ENCODE measurements at places on chromosomes 2 and 18.
A peak's percentile ranks its signal among the peaks of the same experiment; 100 is the strongest.

- DNase-seq = no peak
These were observed 7.4 kb downstream of the PTRHD1 start for GRCh38 chr2:24785671-24786321.

DNA sequence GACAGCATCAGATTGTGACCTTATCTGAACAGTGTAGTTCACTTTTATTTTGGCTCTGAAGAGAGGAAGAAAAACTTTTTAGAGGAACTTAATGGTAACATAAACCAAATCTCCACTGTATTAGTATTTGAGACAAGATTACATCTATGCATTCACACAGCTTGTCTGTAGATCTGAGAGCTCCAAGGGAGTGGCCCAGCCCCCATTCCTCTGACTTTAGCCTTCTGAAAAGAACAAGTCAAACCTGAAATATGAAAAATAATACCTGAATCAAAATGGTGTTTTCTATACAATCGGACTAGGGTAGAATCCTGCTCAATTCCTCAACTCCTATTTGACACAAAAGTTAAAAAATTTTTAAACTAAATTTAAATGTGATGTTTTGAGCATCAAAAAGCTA is 23.1 kb downstream of the STARD7 start:
- no peak for DNase-seq

DNA sequence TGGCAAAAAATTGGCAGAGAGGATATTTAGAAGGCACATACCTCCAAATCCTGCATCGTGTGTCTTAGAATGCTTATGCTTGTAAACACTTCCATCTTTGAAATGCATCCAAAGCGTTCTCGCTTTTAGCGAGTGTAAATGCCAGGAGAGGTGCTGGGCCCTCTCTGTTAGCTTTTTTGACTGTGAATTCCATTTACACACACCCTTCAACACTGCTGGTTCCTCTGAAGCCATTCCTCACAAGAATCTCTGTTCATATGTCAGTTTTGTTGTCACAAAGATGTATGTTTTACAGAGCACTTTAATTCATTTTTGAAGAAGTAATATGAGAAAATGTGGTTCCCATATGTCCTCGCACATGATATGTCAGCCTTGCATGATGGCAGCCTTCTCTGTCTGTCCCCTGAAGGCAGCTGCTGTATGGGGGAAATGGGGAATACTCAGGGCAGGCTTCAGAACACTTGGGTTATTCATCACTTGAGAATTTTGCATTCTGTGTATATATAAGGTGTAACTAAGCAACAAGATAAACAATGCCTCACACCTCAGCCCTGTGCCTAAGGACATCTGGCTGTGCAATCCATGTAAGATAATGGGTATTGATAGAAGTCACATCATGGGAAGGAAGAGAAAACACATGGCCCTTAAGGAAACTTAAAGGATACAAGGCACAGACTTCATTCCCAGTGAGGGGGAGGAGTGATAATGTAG is 52.3 kb downstream of the RAB27B start:
- DNase-seq = peak; percentile 41

- DNase-seq = no peak
These were observed 14.5 kb upstream of the ZBTB14 start for GRCh38 chr18:5309888-5310470.

DNA sequence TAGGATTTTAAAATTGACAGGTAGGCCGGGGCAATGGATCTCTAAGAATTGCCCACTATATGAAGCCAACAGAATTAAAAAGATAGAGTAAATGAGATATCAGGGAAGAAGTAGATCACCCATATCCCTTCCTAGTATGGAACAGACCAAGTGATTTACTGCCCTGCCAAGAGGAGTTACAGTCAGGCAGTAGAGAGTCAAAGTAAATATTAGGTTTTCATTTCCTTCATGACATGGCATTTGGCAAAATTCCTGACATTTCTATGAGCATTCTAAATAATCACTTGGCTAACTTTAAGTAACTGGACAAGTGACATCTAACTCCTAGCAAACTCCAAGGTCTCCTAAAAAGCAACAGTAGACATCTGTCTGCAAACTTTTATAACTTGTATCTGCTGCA is 33.5 kb downstream of the GALNT5 start:
- no peak for DNase-seq

DNA sequence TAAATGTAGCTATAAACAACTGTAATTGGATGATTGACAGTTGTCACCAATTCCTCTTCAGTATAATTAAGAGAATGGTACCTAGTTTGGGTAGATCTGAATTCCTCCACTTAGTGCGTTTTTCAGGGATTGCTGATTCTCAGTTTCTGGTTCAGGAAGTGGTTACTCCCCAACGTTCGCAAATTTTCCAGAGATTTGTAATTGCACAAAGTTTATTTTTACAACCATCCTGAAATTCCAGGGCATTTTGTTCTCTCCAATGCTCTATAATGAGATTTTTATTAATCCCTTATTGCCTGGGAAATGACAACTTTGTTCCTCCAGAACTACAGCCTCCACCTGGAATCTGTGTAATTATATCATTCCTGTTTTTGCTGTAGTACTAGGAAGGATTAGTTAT is 710.6 kb upstream of the ZEB2 start:
- no peak for DNase-seq

DNA sequence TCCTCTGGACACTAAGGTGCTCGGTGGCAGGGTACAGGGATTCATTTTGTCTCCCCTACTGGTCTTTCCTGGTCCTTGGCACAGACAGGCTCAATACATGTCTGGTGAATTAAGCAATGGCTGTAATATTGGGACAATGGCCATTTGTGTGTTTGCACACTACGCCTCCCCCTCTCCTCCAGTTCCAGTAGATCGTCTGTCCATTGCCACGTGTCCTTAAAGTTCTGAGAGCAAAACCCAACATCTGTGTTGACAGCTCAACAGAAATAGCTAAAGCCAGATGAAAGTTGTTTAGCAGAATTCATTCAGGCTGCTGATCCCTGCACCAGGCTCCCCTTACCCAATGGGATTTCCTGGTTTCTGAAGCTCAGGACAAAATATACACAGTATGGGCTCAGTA is 9.0 kb upstream of the FABP1 start:
- no peak for DNase-seq
